ENCODE measurements at places on chromosomes 2 and 18.

GRCh38 chr2:120561379-120562035 lies 174.2 kb upstream of the GLI2 start:
- no peak for DNase-seq

- DNase-seq = no peak
These were observed 64.6 kb upstream of the CDCA7 start for GRCh38 chr2:173290046-173290445.

GRCh38 chr2:224369028-224369632 lies 32.8 kb downstream of the FAM124B start:
- peak; percentile 8 for DNase-seq

DNA sequence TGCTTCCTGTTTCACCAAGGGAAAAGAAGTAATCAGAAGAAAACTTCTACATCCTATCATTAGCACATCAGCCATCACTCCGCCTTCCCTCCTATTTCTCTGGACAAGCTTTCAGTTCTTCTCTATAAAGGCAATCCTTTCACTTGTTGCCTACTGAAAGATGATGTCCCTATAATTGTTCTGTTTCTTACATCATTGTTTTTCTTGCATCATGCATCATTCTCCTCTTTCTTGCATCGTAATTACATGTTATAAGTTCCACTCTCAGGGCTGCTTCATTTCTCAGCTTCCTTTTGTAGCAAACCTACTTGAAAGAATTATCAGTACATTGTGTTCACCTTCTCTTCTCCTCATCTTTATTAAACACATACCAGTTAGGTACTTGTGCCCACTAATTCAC lies 7.2 kb downstream of the SLC30A6 start:
- DNase-seq = no peak

DNA sequence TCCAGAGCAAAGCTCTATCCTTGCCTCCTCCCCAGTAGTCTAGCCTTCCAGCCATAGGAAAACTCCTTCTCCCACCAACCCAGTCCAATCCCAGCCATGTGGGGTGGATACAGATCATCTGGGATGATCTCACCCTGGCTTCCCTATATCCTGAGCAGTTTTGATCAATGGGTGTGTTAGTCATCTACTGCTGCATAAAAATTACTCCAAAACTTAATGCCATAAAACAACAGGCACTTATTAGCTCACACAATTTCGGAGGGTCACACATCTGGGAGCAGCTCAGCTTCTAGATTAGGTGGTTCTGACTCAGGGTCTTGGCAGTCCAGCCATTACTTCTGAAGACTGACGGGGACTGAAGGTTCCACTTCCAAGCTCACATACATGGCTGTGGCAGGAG lies 190.4 kb downstream of the SPP2 start:
- DNase-seq = no peak

DNA sequence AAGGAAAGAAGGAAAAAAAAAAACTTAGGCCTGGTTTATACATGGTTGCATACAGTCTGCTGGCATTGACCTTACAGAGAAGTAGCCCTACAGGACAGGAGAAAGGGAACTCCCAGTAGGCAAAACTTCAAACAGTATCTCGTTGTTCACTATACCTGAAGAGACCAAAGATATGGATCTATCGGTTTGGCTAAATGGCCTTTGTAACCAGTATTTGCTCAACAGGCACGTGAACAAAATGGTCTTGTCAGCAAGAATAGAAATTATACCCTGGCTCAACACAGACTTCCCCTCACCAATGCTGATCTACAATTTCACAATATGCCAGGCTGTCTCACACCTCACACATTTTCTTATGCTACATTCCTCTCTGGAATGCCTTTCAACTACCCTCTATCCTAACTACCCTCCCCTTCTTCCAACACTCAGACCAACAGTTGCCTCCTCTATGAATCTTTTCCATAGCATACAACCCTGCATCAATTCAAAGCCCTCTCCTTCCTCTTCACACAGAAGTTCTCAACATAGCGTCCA lies 13.7 kb downstream of the HYCC2 start:
- no peak for DNase-seq

DNA sequence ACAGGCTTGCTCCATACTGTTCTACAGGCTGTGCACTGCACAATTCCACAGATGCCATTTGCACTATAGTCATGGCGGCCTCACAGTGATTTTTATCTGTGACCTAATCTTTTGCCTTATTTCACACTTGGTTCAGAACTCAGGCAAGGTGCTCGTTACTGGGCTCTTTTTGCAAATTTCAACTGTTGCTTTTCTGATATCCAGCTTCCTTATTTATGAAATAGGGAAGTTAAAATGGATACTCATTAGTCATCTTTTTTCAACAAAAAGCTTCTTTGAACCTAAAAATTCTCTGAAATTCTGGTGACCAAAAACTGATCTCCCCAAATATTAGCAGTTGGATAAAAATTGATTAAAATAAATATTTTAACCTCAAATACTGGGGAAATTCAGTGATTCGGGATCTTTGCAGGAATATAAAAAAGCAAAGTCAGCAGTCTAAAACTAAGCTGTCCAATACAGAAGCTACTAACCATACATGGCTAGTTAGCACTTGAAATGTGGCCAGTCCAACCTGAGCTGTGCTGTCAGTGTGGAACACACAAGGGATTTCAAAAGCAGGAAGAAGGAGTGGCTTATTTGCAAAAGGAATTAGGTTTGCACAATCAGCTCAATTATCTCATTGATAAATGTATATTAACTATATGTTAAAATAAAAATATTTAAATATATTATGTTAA lies 134.4 kb downstream of the COL4A4 start:
- no peak for DNase-seq

GRCh38 chr2:217799563-217800432 lies 203.0 kb downstream of the TNS1 start:
- DNase-seq = no peak

All from activated CD4-positive, alpha-beta T cell treated with anti-CD3 and anti-CD28 coated beads for 4 hours (primary cell).